Breast epithelium (tissue), 4 donors: ENCODE measurements at places on chromosomes 4 and X.

GRCh38 chrX:45428831-45429230 lies 228.2 kb upstream of the DIPK2B start:
- no peak for DNase-seq
- no peaks in the 10 kb centered on the region for H3K36me3 ChIP-seq
- H3K4me3 ChIP-seq, result no peak overlapping the region
- H3K4me1 ChIP-seq, result no peaks in the 10 kb centered on the region
- no peak overlapping the region for H3K27ac ChIP-seq
- peaks cover 10% of the 10 kb centered on the region for H3K27me3 ChIP-seq

DNA sequence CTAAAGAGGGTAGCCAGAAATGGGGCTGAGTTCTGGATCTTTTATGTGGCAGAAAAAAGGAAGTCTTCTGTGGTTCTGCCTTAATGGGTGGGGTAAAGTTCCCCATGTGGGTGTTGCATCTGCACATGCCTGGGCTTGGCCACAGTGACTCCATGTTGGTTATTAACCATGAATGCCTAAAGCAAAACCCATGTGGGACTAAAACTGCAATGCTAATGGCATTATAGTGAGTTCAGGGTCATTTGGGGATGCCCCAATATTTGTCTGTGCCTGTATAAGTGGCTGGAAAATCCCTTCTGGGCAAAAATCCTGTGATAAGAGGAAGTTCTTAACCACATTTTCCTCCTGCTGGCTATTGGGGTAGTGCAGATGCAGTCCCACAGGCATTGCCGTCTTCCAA lies 857.4 kb downstream of the FAT4 start:
- no peak overlapping the region for H3K27ac ChIP-seq
- H3K27me3 ChIP-seq, result no peaks in the 10 kb centered on the region
- no peak for DNase-seq
- H3K4me1 ChIP-seq, result no peaks in the 10 kb centered on the region

GRCh38 chrX:152881289-152881688 lies 16.6 kb upstream of the ZNF185 start:
- H3K27ac ChIP-seq, result no peak overlapping the region
- no peaks in the 10 kb centered on the region for H3K27me3 ChIP-seq
- H3K4me1 ChIP-seq, result no peaks in the 10 kb centered on the region
- no peaks in the 10 kb centered on the region for H3K36me3 ChIP-seq
- no peak overlapping the region for H3K4me3 ChIP-seq

GRCh38 chr4:38565271-38566199 lies 98.5 kb upstream of the KLF3 start:
- peak; percentile 43 for DNase-seq
- H3K36me3 ChIP-seq, result no peaks in the 10 kb centered on the region
- peaks cover 10% of the 10 kb centered on the region for H3K4me1 ChIP-seq
- H3K4me3 ChIP-seq, result no peak overlapping the region

DNA sequence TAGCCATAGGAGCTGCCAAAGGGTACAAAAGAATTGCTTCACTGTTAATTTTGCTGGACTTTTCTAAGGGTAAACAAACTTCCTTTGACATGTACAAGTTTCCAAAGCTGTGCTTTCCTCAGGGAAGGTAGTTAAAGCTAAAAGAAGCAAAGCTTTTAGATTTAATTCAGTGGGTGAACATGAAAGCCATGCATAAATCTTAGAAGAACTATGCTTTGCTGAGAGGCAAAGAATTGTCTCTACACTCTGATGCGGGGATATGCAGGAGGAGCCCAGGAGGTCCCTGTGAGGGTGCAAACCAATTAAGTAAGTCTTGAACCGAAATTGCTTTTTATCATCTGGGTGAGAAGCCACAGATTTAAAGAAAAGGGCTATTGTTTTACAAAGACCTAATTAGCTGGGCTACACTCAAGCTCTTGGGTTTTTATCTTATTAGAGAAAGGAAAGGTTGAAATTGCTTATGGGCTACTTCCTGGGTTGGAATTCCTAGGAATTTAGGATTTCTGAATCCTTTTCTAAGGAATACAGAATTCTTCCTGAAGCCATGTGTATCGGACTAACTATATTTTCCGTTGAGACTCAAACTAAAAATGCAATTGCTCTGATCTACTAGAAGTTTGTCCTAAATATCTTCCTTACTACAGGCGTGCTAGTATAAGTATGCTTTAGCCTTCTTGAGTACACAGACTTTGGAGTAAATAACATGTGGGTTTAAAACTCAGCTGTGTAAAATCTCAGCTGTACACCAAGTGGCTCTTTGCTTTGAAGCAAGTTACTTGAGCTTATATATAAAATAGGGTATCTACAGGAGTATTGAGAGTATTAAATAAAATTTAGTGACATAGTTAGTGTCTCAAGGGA lies 188.4 kb upstream of the ANK2 start:
- H3K4me3 ChIP-seq, result no peak overlapping the region
- H3K27ac ChIP-seq, result no peak overlapping the region
- DNase-seq, result no peak
- H3K36me3 ChIP-seq, result no peaks in the 10 kb centered on the region

DNA sequence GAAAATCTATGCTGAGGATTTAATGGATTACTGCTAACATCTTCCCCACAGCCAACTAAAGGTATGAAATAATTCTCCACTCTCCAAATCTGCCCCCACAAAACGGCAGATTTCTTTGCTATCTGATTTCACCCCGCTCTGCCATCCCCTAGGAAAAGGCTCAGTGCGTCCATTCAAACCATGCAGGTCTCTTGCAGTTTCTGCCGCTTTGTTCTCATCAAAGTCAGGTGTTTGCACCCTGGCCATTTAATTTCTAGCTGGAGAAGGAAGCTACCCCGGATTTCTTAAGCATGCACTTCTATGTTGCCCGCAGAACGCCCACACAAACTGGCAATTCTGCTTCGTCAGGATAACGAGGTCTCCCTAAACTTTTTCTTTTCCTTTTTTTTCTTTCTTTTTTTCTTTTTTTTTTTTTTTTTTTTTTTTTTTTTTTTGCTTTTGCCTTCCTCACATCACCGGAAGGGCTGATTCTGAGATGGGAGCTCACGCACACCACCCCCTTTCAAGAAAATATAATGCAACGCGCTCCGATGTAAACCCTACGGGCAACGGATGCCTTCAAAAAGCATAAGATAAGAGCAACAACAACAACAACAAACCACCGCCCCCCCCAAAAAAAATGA lies 3.3 kb downstream of the NLGN4X start:
- DNase-seq, result no peak
- H3K27ac ChIP-seq, result no peak overlapping the region
- peaks cover 6% of the 10 kb centered on the region for H3K4me1 ChIP-seq
- H3K4me3 ChIP-seq, result peak overlapping the region; percentile 54
- no peaks in the 10 kb centered on the region for H3K36me3 ChIP-seq
